Glutamatergic neuron (in vitro differentiated cells): ENCODE measurements at places on chromosomes 6 and 20.

DNA sequence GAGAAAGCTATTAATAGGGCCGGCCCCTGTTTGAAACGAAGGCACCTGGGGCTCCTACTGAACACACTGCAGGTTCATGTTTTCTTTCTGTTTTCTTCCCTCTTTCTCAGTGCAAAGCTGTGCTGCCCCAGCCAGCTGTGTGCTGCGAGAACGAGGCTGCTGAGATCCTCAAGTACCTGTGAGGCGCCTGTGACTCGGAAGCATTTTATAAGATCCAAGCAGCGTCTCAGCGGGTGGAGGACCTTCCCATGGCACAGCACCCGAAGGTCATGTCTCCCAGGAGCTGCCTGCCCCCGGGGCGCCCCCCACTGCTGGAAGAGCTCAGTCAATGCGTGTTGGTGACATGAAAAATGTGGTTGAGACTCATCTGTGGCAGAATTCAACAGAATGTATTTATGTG lies 66.3 kb downstream of the SMOC2 start:
- no peak for DNase-seq

- DNase-seq, result no peak
Observed at GRCh38 chr6:37602801-37603200, 94.9 kb downstream of the MDGA1 start.

- DNase-seq, result no peak
Observed at GRCh38 chr6:76843054-76843822, 620.1 kb downstream of the HTR1B start.

DNA sequence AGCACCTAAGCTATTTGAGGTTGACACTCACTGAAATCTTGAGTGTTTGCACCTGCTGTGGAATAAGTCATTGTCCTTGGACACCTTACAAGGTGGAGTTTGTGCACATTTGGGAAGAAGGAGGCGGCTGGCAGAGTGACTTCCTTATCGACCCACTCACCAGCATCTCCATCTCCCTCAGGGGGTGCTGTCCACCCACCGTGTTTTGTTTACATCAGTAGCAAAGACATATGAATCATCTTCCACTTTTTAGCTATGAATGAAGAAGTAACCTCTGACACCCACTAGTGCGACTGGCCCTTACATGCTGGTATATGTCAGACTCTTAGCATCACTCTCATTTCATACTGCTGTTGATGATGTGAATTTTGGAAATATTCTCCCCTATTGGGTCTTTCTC lies 119.5 kb upstream of the SGK1 start:
- no peak for DNase-seq

- DNase-seq, result no peak
Observed at GRCh38 chr6:133185731-133186130, 55.4 kb upstream of the EYA4 start.

GRCh38 chr20:23826541-23827021 lies at the start of gene CST2:
CST2 (minus strand) TSS chr20:23826729; CDS start chr20:23826660, 69 bp downstream.
- no peak for DNase-seq

DNA sequence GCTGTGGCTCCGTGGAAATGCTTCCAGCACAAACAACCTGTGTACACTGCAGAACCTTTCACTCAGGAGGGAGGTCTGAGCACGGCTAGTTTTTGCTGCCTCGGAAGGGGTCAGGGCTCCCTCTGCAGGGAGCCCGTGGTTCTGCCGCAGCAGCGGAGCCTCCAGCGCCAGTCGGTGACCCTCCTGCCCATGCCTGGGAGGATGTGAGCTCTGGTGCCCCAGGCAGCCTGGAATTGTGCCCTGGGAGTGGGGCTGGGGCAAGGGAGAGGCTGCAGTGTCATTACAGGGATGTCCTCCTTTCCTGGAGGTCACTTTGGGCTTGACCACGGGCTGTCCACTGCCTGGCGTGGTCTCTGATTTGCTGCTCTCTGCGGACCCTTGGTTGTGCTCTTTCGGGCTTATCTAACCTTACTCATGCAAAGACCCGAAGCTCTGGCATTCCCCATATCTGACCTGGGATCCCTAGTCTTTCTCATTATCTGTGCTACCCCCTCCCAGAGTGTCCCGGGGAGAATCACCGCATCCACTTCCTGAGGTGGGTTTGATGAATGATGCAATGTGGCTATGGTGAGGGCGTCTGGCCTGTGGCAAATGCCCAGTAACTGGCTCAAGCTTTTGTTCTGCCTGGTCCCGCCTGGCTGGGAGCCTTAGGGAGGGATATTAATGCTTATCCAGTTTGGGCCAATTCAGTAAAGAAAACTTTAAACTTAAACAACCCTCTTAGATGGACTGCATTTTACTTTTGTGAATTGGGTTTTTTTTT lies 59.6 kb upstream of the TAGAP start:
- DNase-seq, result peak; percentile 83

DNA sequence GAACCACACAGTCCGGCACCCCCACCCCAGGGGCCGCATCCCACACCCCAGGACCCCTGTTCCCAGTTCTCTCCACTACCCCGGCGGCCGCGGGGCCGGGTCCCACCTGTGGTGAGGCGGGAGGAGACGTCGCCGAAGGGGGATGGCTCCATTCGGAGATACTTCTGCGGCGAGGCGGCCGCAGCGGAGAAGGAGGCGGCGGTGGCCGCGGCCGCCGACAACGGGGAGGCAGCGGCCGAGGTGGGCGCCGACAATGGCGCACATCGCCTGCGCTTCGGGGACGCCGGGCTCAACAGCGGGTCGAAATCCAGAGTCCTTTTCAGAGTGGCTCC lies 723 bp downstream of the AKIRIN2 start:
- no peak for DNase-seq

- no peak for DNase-seq
Observed at GRCh38 chr6:129007701-129008373, 124.9 kb downstream of the LAMA2 start.

DNA sequence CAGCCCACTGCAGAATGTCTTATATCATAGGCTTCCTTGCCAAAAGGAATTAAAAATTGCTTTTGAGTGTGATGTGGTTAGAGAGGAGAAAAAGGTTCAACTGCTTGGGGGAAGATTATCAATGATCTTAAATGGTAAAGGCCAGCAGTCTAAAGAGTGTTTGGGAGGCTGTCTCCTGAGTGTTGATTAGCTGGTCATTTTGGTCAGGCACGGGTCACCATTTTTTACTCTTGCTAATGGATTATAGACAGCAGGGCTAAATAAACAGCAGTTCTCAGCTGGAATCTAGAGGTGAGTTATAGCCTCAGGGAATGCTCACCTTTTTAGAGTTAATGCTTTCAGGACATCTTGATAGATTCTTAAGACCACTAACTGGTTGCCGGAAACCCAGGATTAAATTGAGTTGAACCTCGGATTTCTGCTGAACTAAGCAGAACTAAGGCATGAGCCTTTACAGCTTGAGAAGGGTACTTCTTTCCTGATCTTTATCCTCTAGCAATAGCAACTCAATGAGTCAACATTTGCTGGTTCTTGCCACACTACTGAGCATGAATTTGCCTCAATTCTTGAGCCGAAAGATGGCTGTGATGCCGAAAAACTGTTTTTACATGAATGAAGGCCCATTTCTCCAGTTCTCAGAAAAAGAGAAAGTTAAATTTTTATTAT lies 120.4 kb downstream of the LRRC1 start:
- no peak for DNase-seq

DNA sequence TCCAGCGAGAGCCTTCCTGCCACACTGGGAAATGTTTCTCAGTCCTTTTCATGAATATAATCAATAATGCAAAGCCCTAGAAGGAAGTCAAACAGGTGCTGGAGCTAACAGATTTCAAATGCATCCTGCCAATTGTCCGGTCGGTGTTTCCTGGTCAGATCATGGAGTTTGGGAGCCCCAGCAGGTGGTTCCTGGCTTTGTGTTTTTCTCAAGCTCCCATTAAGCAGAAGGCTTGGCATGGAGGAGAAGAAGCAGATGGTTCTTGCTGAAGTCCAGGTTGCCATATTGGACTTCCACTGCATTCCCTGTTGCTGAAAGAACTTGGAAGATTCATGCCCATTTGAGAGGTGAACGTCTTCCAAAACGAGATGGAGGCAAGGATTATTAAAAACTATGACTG lies 68.6 kb downstream of the GFOD1 start:
- DNase-seq, result no peak

- DNase-seq, result peak; percentile 56
Observed at GRCh38 chr6:35687658-35688604, 784 bp downstream of the FKBP5 start.

DNA sequence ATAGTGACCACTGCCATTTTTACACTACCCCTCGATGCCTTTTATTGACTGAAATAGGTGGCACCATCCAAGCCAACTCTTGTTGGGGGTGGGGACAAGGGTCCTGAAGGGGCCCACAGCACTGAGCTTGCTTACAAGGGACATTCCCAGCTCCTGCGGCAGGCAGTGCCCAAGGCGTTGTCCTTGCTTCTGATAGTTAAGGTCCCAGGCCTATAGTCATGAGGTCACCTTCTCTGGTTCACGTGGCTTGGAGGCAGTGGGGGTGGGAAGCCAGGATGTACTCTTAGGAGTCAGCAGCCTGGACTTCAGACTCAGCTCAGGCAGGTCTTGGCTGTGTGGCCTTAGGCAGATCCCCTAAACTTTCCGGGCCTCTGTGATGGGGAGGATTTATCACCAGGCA lies 48.6 kb downstream of the TOX2 start:
- DNase-seq, result no peak
